A549 (cell line): ENCODE measurements at places on chromosomes 1 and 21.

- no peak for DNase-seq
Measured at GRCh38 chr1:113372546-113372945, 17.8 kb upstream of the MAGI3 start.

DNA sequence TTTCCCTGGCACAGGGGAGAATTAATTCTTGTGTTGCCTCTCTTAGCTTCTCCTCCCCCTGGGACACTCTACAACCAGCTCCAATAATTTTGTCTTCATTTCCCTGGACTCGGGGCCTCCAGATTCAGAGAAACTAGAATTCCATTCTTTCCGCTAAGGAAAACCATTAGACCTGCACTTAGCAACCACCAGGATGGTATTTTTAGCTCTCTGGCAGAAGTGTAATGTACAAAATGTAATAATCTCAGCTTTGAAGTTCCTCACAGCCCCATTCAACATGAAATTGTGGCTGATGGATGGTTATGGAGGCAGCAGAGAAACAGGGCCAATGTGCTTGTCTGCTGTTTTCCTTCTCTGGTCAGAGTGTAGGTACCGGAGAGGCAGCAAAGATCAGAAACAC lies 113.8 kb downstream of the KCND3 start:
- no peak for DNase-seq

DNA sequence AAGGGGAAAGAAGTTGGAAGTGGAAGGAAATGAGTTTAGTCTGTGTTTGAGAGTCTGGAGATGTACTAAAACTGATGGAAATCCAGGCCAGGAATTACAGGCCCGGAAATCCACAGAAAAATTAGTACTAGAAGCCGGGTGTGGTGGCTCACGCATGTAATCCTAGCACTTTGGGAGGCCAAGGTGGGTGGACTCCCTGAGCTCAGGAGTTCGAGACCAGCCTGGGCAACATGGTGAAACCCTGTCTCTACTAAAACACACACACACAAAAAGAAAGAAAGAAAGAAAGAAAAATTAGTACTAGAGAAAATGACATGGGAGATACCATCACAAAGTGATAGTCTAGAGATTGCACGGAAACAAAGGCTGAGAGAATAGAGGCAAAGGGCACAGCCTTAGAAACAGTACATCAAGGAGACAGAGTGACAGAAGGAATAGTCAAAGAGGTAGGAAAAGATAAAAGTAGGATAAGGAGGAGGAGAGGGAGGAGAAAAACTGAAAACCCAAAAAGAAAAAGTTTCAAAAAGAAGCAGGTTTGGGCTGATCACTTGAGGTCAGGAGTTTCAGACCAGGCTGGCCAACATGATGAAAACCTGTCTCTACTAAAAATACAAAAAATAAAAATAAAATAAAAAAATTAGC lies 4.8 kb upstream of the TAF13 start:
- no peak for DNase-seq

- DNase-seq = no peak
Measured at GRCh38 chr21:42513151-42513984, at the start of gene SLC37A1. Gene SLC37A1, plus strand, starts transcription at chr21:42513852. Its CDS starts 4,603 bp downstream, at chr21:42518455.

- no peak for DNase-seq
Measured at GRCh38 chr1:241270016-241270415, 87.0 kb downstream of the RGS7 start.

GRCh38 chr21:41836166-41837015 lies 42.8 kb downstream of the PRDM15 start:
- no peak for DNase-seq

GRCh38 chr1:34929497-34929852 lies at the start of gene DLGAP3:
Gene DLGAP3, minus strand, starts transcription at chr1:34929650. Its CDS starts 24,267 bp downstream, at chr1:34905383.
- no peak for DNase-seq

DNA sequence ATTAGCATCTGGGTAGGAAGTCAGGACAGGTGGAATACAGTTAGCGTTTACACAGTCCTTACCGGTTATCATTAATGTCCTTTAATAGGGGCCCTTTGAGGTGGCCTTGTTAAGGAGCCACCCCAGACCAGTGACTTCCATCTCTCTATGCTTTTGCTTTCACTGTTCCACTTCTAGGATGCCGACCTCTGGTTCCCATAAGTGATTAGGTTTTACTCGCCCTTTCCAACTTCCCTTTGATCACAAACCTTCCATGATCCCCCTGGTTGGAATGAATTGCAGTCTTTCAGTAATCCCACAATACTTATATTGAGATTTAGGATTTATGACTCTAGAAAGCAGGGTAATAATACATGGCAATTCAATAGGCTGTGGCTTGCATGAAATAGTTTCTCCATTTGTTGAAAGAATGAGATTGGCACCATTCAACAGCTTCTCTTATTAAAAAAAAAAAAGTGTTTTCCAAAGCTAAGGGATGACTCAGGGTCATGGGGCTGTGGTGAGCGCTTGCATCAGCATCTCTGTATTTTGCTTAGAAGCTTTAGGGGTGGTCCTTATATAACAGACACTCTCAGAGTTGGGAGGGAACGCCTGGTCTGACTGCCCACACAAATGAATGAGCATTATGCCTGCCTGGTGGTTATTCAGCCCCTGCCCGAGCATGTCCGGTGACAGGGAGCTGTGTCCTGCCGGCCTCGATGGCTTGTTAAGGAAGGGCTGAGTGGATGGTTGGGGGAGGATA lies 110.5 kb downstream of the CNIH3 start:
- DNase-seq = no peak

DNA sequence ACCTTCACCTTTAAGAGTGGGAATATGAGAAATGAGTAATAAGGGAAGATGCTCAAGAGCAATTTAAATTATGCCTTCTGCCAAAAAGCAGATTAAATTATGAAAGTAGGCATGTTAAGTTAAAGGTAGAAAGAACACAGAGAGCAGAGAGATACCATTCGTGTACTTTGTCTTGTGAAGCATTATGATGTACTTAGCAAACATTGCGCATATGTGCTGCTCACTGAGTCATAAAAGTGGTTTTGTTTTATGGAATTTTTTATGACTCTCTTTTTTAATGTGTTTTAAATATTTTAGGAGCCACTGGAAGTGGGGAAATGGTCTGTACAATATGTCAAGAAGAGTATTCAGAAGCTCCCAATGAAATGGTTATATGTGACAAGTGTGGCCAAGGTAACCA lies 35.3 kb downstream of the MTF2 start:
- DNase-seq = no peak

DNA sequence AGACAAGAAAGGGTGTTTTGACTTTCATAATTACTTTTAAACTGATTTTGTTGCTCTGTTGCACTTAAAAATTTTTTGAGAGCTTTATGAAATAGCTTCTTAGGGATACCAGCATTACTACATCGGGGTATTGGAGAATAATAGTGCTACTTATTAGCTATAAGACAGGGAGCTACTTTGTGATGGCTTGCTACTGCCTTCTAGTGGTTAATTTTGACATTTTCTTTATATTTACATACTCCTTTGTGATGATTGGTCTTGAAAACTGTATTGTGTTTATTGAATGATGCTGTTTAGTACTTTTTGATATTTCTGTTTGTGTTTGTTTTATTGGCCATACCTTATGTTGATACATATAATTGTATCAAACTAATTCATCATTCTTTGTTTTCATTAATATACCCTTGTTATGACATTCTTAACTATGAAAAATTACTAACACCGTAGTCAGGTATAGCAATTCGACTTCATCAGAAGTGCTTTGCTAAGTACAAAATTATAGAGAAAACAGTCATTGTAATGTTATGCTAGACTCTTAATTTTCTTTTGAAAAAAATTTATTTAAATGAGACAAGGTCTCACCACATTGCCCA lies 85.5 kb downstream of the CLIC4 start:
- peak; percentile 34 for DNase-seq

DNA sequence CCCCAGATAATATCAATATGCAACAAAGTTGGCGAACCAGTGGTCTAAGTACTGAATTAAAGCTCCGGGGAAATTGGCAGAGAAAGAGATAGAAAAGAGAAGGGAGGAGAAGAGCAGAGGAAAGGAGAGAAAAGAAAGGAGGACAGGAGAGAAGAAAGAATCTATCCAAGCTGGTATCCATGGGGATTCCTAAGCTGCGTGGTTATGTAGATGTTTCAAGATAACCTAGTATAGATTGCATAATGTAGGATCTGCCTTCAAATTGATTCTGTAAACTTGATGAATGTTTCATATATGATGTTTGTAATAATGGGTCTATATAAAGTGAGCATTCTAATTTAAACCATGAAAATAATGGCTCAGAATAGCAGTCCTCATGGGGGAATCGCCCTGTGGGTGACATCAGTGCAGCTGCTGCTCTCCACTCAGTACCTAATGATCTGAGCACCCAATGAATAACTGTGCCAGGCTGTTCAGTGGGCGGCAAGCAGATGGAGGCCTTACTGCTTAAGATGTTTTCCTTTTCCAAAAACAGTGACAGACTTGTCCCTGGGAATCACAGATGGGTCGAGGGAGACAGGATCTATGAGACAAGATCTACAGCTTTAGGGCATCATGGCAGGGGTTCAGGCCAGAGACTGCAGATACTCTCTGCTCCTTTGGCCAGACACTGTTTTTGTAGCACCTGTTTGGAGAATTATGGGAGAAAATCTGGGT lies 78.0 kb downstream of the LAMC2 start:
- no peak for DNase-seq

DNA sequence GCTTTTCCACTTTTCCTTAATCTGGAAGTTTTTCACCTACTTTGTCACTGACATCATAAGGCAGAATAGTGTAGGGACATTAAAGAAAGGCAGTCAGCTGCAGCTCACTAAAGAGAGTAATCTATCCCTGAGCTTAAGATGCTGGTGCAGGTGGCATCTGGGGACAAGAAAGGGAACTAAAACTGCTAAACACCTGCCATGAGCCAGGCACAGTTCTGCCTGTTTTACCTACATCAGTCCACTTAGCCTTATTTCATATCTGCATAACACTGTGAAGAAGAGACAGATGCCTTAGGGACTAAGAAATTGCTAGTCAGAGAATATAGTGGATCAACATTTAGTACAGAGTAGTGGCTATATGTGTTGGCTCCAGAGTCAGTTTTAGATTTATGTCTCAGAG lies 88.1 kb downstream of the GPATCH2 start:
- no peak for DNase-seq

- DNase-seq = no peak
Measured at GRCh38 chr1:917466-918091, 6.1 kb upstream of the SAMD11 start.

- DNase-seq = peak; percentile 26
Measured at GRCh38 chr1:226063977-226064815, 1.7 kb downstream of the H3-3A start.

DNA sequence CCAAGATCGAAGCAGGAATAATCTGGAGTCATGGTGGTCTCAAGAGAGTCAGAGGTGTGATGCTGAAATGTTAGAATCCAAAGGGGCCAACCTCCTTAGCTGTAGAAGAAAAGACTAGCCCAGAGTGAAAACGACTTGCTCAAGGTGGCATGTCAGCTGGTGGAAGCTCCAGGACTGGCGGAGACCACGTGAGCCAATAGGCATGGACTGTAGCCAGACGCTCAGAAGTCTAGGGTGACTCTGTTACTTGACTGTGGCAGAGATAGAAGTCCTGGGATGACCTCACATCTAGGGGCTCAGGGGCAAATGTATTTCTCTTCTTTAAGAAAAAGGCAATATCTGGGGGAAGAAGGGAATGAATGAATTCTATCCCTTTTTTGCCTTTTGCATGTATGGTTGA lies 267.4 kb downstream of the ATG4C start:
- no peak for DNase-seq

DNA sequence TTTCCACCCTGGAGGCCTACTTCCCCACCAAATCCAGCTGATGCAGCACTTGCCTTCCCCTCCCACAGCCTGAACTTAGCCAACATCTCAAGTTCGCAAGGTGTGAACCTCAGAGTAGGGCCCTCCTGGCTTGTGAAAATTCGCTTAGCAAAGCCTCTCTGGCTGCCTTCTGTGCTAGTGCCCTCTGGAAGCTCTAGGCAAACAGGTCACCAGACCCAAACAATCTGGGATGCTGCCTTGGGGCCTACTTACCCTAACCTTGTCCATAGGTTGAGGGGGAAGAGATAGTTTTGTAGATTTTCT lies 30.3 kb upstream of the TRABD2B start:
- DNase-seq = no peak

DNA sequence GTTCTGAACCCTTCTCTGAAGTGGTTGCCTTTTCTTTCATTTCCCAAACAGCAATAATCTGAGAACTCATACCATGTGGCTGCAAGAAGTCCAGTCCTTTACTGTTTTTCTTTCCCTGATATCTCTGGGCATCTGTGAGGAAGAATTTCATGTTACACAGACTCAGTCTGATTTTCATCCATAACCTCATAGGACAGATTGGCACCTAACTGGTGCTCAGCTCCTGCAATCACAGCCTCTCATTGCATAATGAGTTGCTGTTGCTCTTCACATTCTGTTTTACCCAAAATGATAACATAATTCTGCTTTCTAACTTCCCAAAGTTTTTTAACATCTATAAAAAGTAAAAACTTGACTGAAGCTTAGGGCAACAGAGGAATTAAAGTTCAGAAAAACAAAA lies 472.2 kb upstream of the PBX1 start:
- DNase-seq = no peak

DNA sequence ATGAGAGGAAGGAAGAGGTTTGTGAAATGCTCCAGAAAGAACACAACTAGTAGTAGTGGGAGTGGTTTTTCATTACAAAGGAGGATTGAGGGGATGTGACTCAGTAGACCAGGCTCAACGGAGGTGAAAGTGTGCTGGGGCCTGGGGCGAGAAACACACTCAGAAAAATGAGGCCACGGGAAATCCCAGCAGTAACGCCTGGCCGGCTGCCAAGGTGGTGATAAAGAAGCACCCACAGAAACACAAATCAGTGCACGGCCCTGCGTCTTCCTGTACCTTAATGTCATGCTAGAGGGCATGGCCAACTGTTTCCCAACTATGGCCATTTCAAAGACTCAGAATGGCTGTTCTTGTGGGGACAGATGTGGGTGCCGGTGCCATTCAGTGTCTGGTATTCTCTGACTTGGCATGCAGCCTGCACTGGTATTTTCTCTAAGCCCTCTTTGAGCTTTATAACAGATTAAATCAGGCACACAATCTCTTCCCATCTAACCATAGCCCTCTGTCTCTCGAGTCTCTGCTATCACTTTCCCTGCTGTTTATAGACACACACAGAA lies 38.2 kb downstream of the URB2 start:
- no peak for DNase-seq

- no peak for DNase-seq
Measured at GRCh38 chr1:112872551-112872962, 83.4 kb downstream of the SLC16A1 start.

DNA sequence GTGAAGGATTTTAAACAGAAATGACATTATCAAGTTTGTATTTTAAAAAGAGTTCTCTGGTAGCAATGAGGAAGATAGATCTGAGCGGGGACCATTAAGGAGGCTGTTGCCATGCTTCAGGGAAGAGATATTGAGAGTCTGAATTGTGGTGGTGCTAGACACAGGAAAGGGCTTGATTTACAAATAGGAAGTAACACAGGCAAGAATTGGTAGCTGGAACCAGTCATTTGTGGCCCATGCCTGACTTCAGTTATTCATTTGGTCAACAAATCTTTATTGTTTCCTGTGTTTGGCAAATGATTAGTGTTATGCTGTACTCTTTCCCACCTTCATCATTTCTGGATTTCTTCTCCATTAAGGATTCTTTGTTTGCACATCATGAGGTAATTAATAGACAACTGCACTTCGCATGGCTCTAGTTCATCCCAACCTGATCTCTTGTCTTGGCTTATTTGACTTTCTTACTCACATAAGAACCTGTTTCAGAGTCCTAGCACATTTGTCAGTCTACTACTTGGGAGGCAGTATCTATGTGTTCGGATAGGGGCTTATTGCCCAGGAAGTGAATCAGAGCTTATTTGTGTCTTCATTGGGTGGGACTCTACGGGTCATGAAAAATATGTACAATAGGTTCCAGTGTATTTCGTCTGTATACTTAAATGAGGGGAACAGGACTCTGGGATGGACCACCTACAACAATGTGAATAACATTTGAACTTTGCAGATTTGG lies 32.3 kb downstream of the EEIG2 start:
- no peak for DNase-seq
